ENCODE measurements at places on chromosomes 1 and 21.

- DNase-seq: peak; percentile 34
Observed at GRCh38 chr1:89615676-89616598, 17.0 kb upstream of the LRRC8C start.

DNA sequence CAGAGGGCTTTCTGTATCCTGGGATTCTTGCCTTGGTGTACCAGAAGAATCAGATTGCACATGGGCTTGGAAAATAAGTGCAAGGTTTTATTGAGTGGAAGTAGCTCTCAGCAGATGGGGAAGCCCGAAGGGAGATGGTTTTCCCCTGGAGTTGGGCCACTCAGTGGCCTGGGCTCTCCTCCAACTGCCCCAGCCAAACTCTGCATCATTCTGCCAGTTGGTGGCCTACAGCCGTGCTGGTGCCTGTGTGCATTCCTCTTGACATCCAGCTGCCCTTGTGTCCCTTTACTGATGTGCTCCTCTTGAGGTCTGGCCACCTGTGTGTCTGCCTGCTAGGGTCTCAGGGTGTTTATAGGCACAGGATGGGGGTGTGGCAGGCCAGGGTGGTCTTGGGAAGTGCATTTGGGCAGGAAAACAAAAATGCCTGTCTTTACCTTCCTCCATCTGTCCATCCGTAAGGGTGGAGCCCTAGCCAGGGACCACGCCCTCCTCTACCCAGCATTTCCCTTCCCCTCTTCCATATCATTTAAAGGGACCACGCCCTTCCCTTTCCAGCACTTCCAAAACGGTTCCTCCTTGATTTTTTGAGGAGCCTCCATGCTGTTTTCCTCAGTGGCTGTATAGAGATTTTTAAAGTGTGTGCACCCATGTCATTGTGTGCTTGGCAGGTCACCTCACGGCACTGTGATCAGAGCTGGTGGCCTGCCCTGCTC lies 18.9 kb downstream of the SNAP47 start:
- DNase-seq: no peak

DNA sequence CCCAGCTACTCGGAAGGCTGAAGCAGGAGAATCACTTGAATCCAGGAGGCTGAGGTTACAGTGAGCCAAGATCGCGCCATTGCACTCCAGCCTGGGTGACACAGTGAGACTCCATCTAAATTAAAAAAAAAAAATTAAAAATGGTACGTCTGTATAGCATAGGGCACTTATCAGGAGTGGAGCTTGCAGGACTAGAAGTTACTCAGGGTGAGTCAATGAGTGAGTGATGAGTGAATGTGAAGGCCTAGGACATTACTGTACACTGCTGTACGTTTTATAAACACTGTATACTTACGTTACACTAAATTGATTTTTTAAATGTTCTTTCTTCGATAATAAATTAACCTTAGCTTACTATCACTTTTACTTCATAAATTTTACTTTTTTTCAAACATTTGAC lies 183.6 kb downstream of the NR5A2 start:
- DNase-seq: no peak

GRCh38 chr1:109793486-109794318 lies 30.0 kb upstream of the EPS8L3 start:
- peak; percentile 66 for DNase-seq

DNA sequence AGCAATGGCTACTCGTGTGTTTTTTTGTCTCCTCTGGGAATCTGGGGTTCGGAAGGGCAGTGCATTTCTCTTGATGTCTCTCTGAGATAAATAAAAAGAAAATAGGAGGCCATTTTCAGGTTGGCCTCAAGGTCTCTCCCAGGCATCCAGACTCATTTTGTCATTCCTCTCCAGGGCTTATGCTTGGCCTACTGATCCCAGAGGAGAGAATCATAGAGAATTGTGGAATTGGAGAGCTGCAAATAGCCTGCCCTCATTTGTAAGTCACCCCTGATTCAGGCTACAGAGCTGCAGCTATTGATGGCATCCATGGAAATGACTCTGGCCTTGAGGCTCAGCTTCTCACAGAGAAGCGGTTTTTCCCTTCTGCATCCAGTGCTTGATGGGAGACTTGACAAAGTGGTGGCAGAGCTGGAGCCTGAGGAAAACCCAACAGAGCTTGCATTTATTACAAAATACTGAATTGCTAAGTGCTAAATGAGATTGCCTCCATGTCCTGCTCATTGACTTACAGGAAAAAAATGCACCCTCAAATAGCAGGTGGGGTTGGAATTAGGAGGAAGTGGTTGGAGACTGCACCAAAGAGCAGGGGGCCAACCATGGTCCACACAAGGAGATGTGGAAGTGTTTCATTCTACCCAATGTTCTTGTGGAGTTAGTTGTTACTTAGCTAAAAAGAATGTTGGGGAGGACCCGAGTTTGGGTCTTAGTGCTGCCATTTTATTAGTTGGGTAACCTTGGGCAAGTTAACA lies 140.4 kb downstream of the S1PR1 start:
- DNase-seq: no peak

GRCh38 chr1:173020138-173020750 lies 30.5 kb downstream of the TNFSF18 start:
- peak; percentile 32 for DNase-seq

DNA sequence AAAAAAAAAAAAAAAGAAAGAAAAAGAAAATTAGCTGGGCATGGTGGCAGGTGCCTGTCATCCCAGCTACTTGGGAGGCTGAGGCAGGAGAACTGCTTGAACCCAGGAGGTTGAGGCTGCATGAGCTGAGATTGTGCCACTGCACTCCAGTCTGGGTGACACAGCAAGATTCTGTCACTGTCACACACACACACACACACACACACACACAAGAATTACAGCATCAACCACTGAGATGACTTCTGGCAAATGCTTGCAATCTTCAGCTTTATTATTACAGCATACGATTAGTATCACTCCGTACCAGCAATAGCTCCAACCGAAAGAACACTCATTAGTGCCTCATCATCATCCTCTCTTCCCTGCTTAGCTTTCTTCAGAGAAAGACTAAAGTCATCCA lies 4.6 kb downstream of the ORC1 start:
- DNase-seq: no peak

DNA sequence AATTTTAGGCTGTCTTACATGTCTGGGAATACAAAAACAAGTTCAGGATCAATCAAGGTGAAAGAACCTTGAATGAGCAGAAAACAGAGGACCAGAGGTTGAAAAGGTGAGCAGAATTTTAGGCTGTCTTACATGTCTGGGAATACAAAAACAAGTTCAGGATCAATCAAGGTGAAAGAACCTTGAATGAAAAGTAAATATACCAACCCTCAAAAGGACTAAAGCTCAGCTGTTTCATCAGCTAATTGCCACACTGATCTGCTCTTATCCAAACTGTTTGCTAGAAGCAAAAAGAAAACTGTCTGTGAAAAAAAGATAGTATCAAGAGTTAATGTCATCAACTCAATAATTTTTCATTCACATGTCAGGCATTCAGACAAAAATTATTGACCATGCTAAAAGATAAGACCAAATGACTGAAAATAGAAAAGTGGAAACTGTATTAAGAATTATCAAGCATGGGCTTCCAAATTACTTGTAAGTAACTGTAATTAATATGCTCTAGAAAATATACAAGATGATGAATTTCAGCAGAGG lies 69.2 kb downstream of the LTN1 start:
- DNase-seq: no peak

- DNase-seq: no peak
Observed at GRCh38 chr1:156167536-156167935, 14.2 kb downstream of the SEMA4A start.

GRCh38 chr1:66214901-66215300 lies 319.1 kb upstream of the SGIP1 start:
- no peak for DNase-seq

GRCh38 chr1:43304771-43305300 lies 4.1 kb downstream of the TIE1 start:
- no peak for DNase-seq

DNA sequence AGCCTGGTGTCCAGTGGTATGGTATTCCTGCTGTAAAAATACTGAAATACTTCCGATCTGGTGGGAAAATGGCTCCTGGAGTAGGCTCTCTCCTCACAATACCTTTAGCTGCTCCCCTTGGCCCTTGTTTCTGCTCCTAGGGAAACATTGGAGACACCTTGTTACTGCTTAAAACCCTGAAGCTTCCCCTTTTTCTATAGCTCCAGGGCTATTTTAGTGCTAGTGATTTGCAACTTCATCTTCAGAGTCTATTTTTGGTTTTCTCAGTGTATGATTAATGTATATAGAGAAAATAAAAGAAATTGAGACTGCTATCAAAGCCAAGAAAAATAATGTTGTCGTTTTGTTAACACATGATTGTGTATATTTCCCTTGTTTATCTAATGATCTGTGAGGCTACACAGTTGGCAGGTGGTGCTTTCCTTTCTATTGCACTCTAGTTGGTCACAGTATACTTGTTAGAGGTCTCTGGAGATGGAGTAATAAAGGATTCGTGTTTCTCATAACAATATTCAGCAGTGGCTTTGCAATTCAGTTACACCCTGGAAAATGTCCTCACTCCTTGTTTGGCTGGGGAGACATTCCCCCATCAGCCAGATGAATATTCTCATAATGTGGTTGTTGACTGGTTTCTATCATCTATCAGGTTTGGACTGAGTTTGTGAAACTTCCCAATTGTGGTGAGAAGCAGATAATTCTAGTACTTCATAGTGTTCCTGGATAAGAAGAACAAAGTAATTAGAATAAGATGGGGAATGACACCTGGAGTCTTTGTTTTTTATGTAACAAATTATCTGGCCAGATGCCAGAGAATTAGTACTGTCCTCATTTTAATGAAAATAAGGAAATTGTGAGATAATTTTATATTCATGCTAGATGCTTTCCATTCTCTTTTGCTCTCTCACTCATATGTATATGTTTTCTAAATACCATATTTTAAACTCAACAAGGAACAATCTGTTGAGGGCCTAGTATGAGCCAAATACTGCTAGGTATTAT lies 44.8 kb upstream of the CACYBP start:
- peak; percentile 38 for DNase-seq

- DNase-seq: no peak
Observed at GRCh38 chr1:187261637-187262036, 432.9 kb downstream of the PLA2G4A start.

DNA sequence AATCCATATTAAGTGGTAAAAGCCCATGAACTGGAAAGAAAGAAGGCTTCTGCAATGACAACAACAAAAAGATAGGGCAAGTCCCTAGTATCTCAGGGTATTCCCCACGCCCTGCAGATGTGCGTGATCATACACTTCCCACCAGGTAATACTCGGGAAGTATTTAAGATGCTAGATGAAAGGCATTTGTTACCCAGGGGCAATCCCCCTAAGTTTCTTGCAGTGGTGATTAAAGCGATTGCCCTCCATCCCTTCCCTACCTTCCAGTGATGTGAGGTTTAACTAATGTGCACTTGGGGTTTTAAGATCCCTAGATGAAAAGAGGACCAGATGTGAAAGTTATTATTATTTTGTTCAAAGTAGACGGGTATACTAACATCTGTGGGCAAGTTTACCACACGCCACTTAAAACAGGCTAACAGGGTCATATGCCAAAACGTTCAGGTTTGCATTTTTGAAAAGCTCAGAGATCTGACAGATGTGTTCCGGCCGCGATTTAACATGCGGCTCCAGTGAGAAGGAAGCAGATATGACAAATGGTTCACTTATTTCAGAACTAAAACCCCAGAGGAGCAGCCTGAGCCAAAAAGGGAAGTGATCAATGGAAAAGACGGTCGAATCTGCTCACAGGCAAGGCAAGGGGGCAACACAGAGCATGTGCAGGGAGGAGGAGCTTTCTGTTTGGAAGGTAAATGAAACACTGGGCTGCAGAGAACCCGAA lies 17.4 kb downstream of the TIAM1 start:
- DNase-seq: peak; percentile 45

GRCh38 chr1:60367532-60367931 lies 294.0 kb upstream of the C1orf87 start:
- DNase-seq: no peak

- DNase-seq: peak; percentile 68
Observed at GRCh38 chr1:167761400-167761799, 39.6 kb downstream of the MPZL1 start.

DNA sequence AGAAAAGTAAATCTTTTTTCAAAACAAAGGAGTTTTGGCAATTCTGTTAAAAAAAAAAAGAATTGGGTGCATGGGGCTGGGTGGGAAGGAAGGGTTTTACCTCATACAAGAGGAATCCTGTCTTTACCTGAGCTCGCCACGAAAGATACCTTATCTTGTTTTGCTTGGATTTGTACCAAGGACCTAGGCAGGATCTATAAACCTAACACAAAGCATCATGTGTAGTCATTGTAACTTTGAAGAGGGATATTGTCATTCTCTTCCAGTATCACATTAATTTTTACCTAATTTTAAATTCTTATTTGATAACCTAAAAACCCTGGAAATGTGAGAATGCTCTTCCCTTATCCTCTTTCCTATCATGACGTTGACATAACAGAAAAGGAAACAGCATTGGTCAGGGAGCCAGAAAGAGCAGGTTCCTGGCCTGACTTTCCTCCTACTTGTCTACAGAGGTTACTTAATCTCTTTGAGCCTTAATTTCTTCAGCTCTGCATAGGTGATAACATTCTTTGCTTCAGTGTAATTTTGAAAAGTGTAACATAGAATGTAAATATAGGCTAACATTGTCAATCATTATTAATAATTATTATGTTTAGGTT lies 4.0 kb upstream of the LAMC1 start:
- no peak for DNase-seq

DNA sequence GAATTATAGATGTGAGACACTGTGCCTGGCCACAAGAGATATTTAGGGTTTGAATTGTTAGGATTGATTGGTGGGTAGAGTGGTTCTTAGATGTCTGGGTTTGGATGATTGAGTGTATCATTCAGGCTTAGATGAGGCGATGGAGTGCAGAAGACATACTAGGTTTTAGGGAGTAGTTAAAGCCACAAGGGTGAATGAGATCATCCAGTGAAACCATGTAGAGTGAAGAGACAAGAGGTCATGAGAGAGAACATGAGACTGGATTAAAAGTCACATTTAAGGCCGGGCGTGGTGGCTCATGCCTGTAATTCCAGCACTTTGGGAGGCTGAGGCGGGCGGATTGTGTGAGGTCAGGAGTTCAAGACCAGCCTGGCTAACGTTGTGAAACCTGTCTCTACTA lies 37.2 kb downstream of the ZFYVE9 start:
- DNase-seq: no peak

GRCh38 chr1:150309758-150310508 lies 11.4 kb upstream of the PRPF3 start:
- no peak for DNase-seq

DNA sequence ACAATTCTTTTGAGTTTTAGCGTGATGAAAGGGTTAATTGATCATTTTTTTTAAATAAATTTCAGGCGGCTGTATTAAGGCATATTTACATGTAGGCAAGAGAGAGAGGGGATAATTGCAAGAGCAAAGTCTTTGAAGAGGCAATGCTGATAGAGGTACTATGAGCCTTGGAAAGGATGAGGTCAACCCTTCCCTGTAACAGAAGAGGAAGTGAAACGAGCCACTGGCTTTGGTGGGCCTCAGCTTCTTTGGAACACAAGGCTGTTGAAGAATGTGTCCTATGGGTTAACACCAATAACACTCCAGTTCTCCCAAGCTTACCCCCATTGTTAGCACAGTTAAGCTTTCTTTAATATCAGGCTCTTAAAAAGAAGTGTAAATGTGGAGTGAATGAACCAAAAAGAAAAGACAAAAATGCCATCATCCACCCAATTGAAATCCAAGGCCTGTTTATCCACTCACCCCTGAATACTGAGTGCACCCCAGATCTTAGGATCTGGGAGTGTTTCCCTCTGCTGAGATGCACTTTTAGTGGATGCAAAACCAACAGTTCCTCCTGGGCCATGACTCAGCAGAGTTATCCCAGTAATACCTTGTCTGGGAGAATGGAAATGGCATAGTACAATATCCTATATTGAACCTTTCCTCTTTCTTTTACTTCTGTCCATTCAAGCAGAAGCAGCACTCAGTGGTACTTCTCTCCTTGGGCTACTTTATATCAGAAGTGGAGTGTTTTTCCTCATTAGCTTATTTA lies 216.4 kb downstream of the SLC44A5 start:
- DNase-seq: no peak
